GM18507 (cell line): ENCODE measurements at places on chromosomes 12 and 14.

- DNase-seq: no peak
These were observed 326.6 kb downstream of the KCNH5 start for GRCh38 chr14:62718629-62719028.

DNA sequence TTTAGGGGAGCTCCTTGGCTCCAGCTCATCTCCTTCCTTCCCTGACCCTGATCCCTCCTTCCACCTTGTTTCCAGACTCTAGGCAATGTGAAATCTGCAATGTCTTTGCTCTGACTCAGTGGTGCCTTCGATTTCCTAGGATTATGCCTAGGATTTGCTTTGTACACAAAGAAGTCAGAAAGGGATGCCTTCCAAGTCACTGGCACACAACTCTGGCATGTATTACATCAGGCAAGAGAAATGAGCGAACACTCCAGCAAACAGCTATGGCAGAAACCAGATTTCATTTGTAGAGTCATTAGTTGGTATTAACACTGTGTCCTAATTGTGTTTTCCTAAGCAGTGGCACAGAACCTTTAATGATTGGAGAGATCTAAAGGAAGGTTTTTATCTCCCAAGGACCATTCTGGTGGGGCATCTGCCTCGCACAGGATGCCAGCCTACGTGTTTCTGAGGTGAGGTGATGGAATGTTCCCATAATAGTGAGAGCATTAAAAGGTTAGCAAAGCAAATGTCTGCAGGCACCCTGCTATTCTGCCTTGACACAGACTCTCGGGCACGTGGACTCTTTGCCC, 84.9 kb downstream of the WSCD2 start:
- DNase-seq: no peak

- DNase-seq: no peak
These were observed 16.7 kb downstream of the NEUROD4 start for GRCh38 chr12:55036326-55037115.

- DNase-seq: no peak
These were observed 270.5 kb downstream of the C12orf75 start for GRCh38 chr12:105600911-105601545.

DNA sequence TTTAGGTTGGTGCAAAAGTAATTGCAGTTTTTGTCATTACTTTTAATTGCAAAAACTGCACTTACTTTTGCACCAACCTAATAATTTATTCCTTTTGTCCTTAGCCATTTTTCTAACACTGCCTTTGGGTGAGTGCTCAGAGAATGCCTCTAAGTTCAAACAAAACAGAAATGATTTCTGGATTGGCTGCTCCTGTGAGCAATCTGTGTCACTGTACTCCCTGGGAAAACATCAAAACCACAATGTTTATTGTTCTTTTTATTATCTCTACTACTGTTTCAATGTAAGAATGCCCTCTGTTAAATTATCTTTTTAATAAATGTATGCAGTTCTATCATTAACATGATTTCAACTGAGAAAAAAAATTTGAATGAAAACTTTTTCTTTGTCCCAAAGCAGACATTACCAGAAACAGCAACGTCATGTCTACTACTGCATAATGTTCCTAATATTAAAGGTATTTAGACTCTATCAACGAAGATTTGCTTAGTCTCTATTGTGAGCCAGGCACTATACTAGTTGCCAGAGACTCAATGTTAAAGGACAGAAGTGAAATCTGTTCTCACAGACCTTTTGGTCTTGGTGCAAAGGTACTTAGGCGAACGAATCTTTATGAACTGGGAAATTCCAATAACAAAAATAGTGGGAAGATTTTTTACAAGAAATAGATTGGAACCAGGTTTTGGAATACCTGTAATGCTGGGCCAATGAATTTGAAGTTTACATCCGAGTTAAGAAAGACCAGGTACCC, 6.2 kb downstream of the SLC41A2 start:
- DNase-seq: no peak
